NCI-H1417 treated with DMSO at 0.1 percent for 48 hours (cell line): ENCODE measurements at places on chromosomes 7 and 10.

GRCh38 chr10:70509757-70510147 is 31.2 kb downstream of the PALD1 start:
- DNase-seq = no peak

DNA sequence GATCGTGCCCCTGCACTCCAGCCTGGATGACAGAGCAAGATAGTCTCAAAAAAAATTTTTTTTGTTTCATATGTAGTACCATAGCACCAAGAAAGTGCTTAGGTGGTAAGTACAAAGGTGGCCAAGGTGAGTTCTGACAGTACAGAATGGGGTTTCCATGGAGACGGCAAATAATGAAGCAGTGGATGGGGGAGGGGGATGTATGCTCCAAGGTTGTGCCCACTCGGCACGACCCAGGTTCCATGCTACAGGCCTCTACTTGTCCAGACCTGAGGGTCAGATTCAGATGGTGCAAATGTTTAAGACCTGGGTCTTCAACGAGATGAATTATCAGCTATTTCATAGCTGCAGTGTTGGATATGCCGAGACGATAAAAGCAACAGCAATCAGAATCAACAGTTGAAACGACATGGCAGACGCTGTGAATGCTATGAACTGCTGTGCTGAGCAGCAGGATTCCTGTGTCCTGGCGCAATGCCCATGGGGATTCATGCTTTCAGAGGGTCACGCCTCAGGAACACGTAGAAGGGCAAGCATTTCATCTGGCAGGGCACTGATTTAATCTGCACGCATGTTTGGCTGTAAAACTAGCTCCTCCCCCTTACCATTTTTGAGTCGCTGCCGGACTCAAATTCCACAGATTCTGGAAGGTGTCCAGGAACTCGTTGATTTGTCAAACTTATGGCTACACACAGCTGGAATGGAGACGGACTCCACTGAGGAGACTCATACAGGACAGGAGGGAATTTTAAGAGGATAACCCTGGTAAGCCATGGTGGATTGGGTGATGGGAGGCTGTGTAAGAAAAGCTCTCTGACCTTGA is 256.5 kb downstream of the FRMD4A start:
- peak; percentile 23 for DNase-seq

- DNase-seq = no peak
Observed at GRCh38 chr10:125626671-125627070, 56.3 kb downstream of the TEX36 start.

- no peak for DNase-seq
Observed at GRCh38 chr7:140601566-140602174, 38.9 kb downstream of the DENND2A start.

GRCh38 chr7:111090846-111091245 is at the start of gene LRRN3:
Gene LRRN3, plus strand, starts transcription at chr7:111091127. Its CDS starts 31,646 bp downstream, at chr7:111122773.
- DNase-seq = peak; percentile 80

DNA sequence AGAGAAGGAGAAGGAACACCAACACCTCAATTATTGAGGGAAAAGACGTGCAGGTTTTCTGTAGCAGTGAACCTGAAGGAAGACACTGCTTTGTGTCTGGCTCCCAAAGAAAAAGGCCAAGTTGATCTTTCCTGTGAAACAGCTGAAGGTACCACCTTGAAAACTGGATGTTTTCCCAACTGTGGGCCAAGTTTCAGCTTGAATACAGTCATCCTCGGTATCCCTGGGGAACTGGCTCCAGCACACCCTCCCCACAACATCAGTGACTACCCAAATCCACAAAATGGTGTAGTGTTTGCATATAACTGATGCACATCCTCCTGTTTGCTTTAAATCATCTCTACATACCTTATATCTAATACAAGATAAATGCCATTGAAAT is 297.0 kb upstream of the PITRM1 start:
- DNase-seq = no peak

DNA sequence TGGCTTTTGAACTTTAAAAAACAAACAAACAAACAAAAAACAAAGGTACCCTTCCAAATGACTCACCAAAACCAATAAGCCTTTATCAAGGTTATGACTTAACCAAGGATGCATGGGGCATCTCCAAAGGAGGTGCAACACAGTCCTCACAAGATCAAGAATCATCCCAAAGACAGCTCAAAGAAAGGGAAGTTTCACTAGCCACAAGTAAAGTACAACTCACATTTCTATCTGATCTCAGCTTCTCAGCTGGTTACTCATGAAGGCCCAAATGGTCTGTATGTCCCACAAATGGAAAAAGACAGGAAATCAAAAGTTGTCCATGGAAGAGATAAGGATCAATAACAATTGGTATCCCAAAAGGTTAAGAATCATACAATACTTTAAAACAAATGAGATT is 6.0 kb upstream of the MKLN1 start:
- DNase-seq = no peak

DNA sequence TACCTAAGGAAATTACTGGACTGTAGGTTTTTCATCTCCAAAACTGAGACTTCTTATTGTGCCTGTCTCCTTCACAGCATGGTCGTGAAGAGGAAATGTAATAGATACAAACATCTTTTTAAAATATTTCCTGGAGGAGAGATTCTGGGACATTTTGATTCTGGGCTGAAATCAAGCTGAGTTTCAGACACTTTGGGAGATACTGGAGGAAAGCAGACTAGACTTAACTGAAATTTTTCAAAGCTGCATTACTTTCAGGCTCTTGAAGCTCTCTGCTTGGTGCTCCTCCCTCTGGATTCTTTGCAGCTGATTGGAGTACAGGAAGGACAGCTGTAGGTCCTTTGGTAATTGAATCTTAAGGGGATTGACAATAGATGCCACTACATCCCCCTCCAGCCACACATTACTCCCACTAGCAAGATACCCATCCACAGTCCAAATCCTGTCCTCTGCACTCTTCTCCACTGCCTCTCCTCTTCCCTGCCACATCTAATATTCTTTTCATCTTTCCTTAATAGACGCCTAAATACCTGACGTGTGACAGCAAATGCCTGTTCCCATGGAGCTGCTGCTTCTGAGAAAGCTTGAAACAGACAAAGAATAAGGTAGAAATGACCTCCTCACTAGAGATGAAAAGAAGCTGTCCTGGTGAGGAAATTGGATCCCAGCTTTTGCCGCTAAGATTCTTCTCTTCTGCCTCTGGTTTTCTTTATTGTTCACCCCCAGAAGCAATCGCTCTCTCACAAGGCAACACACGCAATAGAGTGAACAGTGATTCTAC is 111.5 kb upstream of the PHYHIPL start:
- DNase-seq = no peak

DNA sequence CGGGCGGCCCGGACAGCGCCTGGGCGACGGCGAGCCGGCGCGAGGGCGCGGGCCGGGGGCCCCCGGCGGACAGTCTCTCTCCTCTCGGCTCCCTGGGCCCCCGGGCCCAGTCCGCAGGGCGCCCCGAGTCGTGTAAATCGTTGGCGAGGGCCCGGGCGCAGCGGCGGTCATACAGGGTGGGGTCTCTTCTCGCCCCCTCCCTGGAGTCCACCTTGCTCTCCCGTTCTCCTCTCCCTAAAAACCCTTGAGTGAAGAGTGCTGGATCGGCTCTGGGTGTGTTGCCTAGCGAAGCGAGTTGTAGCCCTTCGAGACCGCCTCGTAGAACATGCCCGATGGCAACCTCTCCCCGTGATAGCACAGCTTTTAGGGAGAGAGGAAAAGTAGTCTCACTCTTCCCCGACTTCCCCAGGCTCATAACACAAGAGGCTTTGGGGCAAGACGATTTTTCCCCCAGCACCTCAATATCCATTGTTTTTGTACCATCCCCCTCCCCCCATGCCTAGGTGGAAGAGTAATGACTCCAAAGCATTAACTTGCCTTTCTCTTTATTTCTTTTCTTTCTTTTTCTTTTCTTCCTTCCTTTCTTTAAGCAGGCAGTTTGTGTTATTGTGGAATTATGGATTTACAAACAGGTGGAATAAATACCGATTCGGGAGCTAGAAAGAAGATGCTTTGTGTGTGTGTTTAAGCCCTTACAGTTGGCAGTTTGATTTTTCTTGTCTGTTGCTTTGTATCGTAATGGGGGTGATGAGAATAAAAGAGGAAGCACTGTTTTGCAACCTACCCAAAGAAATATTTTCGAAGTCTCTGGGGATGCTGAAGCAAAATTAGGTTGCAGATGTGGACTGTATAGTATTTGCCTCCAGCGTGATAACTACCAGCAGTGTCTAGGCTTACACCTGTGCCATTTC is 822 bp downstream of the SHOC2 start:
- DNase-seq = no peak
